ENCODE measurements at places on chromosomes 6 and 20.
A peak's percentile ranks its signal among the peaks of the same experiment; 100 is the strongest.

- ATAC-seq = no peak
Measured at GRCh38 chr6:73983367-73983766, 287.4 kb downstream of the CD109 start.

DNA sequence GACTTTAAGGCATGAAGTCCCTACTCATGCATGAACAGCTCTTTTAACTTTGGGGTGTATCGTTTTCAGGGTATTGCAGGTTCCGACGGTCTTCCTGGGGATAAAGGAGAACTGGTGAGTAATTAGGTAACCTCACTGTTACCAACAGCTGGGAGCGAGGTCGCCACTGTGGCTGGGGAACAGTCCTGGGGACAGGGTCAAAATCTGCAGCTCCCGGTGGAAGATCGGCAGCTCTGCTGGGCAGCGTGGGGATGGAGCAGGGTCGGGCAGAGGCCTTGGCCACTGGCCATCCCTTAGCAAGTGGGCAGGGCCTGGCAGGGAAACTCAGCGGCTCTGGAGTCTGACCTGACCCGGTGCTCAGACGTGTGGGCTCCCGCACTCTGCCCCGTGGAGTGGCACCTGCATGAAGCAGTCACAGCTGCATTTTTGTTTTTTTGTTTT lies 16.1 kb downstream of the COL9A3 start:
- ATAC-seq = no peak

- ATAC-seq = no peak
Measured at GRCh38 chr6:55379471-55379870, 52.2 kb downstream of the GFRAL start.

- peak; percentile 42 for ATAC-seq
Measured at GRCh38 chr6:40755749-40756452, 168.7 kb upstream of the LRFN2 start.

- ATAC-seq = no peak
Measured at GRCh38 chr6:14718861-14719260, 527.0 kb upstream of the JARID2 start.

- no peak for ATAC-seq
Measured at GRCh38 chr6:149184523-149184922, 133.0 kb upstream of the TAB2 start.

GRCh38 chr6:104281370-104281769 lies 578.3 kb downstream of the HACE1 start:
- ATAC-seq = no peak

GRCh38 chr6:64013011-64013410 lies 377.4 kb downstream of the PHF3 start:
- ATAC-seq = no peak

- no peak for ATAC-seq
Measured at GRCh38 chr6:163999475-164000125, 585.1 kb downstream of the QKI start.

DNA sequence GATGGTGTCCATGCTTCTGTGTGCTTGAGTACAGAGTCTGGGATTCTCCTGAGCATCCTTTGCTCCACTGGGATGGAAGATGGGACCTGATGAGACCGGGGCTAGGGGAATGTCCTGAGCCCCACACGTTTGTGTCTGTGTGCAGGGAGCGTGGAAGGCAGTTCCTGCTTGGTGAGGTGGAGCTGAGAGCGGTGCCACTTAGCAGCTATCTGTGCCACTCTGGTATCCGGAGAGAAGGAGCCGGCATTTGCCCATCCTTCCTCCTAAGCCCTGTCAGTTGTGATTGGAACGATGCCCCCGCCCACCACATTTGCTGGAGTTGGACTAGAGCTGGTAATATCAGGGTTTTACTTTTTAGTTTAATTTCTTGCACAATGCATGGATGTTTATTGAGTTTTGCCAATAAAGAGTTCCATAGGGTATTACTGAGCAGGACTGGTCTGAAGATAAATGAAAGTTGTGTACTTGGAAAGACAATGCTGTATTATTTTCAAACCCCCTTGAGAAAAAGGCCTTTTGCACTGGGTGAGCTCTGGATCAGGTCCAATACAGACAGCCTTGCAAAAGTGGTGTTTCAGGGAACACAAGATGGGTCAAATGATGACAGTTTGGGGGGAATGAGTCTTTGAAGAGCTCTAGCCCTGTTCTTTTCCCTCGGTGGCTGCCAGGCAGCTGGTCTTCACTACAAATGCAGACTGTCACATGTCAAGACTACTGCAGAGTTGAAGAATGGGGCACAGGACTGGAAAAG lies 130.8 kb downstream of the SYCP2 start:
- ATAC-seq = no peak

DNA sequence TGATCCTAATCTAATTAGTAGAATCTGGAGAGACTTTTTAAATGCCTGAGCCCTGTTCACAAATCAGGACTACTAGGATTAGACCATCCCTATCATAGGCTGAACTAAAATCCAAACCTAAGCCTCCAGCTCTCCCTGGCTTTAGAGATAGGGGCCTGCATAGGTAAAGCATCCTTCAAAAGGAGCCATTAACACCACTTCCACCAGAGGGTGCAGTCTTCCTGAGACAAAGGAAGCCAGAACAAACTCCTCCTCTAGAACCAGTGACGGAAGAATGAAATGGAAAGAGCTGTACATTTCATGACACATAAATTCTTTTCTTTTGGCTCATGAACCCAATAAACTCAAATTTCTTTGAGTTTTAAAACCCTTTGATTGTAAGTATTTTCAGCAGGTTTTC lies 291.2 kb upstream of the ADGRB3 start:
- ATAC-seq = peak; percentile 39

- no peak for ATAC-seq
Measured at GRCh38 chr6:56040889-56041301, 165.5 kb upstream of the BMP5 start.

DNA sequence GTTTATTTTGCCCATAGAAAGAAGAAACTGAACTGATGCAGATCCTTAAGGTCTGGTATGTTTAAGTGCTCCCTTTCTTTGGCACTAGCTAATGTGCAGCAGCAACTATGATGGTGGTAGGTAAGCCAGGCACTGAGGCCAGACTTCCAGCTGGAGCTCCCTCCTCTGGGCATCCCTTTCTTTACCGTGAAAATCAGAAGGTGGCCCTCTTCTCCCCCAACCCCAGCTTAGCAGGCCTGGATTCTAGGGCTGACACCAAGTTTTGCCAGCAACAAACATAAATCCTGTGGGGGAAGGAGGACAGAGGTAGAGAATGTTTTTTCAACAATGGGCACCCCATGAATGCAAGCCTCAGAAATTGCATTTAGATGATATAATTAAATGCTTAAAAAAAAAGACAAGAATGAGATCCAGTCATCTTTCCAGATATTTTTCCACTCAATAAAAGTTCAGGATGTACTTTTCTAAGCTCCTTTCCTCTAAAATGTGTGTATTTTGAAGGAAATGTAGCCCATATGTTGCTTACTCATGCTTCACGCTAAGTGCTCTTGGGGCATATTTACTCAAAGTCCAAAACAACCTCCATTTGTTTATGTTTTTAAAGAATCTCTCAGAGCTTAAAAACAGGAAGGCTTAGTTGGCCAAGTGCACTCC lies 123.9 kb upstream of the NXT1 start:
- ATAC-seq = no peak

DNA sequence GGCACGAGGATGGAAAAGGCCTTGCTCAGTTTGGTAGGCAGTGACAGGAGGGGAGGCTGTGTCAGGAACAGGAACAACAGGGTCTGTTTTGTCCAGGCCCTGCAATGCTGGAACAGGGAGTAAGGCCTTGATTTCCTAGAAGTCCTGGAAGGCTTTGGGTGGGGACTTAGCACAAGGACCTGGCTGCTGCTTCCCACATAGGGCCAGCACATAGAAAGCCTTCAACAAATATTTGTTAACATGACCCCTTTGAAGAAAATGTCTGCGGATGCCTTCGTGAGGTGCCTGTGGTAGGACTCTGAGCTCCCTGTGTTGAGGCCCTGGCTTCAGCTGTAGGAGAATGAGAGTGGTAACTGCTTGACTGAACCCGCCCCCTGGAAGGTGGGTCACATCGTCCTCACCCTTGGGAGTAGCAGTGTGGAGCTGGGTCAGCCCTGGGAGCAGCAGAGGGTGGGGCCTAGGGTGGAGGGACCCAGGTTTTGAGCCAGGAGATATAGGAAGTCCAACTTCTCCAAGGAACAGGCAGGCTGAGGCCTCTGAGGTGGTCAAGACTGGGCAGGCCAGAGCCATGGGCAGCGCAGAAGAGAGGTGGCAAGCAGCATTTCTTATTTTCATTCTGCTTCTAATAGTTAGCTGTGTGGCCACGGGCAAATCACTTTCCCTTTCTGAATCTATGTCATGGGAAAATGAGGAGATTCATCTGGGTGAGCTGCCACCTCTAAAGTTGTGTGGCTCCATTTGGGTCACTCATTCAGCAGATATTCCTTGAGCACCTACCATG lies 50.0 kb downstream of the CNBD2 start:
- ATAC-seq = no peak

DNA sequence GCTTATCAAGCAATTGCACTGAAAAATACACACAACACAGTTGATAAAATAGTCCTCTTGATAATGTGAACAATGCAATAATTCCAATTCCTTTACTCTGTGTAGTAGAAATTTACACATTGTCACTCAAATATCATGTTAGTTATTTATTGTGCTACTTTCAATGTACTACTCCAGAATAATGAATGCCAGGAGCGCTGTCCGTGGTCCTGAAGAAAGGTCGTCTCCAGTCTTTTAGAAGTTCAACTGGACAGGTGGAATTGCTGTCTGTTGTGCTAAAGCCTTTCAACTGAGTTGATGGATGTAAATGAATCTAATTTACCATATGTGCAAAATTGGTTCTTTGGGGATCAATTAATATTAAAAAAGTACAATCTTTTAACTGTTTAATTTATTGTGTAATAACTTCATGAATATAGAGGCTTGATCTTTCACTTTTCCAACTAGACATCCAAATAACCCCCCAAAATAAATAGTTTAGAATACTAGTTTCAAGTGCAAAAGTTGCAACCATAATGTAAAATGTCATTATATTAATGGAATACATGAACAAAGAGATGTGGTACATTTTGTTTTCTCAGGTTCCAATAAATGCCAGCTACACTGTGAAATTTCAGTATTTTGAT lies 3.2 kb downstream of the GRIK2 start:
- no peak for ATAC-seq

- ATAC-seq = no peak
Measured at GRCh38 chr6:154166140-154166539, 127.1 kb downstream of the OPRM1 start.

- no peak for ATAC-seq
Measured at GRCh38 chr6:21678990-21679389, 85.4 kb downstream of the SOX4 start.

GRCh38 chr20:17614812-17615644 lies 45.2 kb downstream of the DSTN start:
- no peak for ATAC-seq

DNA sequence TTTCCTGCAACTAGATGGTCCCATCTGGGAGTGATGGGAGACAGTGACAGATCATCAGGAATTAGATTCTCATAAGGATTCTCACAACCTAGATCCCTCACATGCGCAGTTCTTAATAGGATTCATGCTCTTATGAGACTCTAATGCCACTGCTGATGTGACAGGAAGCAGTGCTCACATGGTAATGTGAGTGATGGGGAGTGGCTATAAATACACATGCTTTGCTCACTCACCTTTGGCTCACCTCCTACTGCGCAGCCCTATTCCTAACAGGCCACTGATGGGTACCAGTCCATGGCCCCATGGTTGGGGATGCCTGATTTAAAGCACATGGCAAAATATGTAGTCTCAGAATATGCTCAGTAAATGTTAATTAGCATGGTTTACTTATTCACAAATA lies 80.6 kb upstream of the MBOAT1 start:
- no peak for ATAC-seq

- no peak for ATAC-seq
Measured at GRCh38 chr20:35669221-35669620, 4.5 kb upstream of the CPNE1 start.

DNA sequence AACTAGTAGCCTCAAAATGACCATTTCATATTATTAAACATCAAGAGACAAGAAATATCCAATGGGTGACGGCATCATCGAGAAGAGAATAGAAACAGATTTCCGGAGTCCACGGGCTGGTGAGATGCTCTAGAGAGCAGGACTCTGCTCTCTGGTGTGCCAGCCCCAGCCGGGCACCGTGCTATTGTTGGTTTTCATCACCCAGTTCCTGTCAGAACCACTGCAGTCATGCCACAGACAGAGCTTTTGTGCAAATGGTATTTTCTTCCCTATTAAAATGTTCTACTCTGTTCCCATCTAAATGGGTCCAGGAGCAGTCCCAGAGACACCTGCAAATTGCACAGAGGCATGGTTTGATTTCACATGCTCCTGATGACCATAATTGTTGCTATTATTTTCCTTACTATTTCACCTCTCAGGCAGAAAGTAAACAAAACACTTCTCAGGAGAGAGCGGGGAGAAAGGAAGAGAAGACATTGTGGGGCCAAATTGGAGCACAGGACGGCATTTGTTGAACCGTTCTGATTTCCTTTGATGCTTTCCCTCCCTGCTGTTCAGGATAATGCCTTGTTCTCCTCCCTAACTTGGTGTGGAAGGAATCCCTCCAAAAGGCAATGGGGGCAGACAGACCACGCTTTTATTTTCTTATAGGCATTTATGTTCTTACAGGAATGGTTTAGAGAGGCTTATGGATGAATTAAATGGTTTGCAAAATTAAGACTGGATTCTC lies 11.4 kb upstream of the RAMACL start:
- ATAC-seq = no peak

GRCh38 chr6:134278000-134278399 lies 39.9 kb downstream of the SGK1 start:
- ATAC-seq = no peak

DNA sequence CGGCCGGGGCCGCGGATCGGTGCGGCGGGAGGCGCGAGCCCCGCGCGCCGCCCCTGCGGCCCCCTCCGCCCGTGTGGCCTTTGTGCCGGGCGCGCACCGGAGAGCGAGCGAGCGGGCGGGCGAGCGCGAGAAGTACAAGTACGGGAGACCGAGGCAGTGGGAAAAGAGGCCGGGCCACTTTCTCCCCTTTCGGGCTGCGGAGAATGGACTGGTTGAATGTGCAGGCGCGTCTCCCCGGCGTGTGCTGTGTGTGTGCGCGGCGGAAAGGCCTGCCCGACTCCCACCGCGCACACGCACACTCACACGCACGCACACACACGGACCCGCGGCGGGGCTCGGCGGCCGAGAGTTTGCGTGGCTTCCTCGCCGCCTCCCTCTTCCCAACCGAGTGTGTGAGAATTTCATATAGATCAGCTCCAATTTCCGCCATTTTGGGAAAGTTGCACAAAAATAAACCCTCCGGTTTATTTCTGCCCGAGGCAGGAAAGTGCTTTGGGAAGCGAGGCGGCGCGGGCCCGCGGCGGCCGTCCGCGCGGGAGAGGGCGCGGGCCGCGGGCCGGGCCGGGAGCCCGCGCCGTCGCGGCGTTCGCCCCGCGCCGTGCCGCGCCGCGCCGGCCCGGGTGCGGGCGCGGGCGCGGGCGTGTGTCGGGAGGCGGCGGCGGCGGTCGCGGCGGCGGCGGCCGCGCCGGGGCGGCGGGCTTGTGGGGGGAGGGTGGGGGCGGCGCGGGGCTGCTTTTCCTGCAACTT lies 1.1 kb downstream of the L3MBTL3 start:
- peak; percentile 18 for ATAC-seq
